ENCODE measurements at places on chromosomes 3 and 15.

DNA sequence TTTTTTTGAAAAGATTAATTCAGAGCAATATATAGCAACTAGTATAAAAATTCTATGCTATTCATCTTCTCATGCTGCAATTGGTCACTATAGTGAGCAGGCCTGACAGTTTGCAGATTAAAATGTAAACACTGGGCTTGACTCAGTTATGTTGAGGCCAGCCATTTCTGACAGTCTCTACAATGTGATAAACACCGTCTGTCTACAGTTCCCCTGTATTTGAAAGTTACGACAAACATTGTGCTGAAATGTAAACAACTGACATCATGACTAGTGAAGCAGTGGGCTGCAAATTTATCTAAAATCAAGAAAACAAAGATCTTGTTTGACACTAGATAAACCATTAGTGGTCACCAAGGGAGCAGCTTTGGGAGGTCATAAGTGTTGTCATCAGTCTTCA lies 197.4 kb downstream of the ISL2 start:
- no peak for DNase-seq

DNA sequence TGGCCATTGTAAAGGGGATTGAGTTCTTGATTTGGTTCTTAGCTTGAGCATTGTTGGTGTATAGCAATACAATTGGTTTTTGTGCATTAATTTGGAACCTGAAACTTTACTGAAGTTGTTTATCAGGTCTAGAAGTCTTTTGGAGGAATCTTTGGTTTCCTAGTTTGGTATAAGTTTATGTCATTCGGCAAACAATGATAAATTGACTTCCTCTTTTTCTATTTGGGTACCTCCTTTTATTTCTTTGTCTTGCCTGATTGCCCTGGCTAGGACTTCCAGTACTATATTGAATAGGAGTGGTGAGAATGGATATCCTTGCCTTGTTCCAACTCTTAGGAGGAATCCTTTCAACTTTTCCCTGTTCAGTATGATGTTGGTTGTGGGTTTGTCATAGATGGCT lies 32.1 kb downstream of the SPESP1 start:
- no peak for DNase-seq

GRCh38 chr3:159605101-159605500 lies 383.5 kb upstream of the IL12A start:
- no peak for DNase-seq

- no peak for DNase-seq
Observed at GRCh38 chr3:17398959-17399551, 343.4 kb downstream of the TBC1D5 start.
